ENCODE measurements at places on chromosomes 13 and 19.
A peak's percentile ranks its signal among the peaks of the same experiment; 100 is the strongest.

DNA sequence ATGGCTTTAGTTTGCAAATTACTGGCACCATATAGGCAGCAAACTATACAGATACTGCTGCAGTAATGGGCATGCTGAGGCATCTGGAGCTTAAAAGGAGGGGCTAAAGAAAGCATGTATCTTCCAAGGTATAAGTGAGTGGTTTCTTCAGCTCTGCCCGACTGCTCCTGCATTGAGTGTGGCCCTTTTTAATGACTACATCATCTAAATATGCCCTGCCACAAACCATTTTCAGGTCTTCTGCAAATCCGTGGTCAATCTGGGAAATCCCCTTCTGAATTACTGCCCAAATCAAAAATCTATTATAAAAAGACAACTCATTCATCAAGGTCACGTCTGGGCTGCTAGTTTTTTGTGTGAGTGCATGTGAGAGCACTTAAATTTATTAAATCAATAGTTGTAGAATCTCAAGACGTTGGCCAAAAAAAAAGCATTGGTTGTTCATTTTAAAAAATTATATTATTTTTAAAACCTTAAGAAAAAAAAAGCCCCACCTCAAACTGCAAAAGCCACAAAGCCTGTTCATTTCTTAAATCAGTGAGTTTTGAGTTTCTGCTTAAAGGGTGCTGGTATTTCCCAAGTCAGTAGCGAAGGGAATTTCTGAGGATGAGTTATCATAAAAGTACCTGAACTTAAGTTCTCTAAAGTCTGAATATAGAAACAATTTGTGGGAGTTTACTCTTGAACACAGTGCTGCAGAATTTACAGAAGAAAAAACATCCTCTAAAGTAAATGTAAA is 16.3 kb downstream of the LCP1 start:
- DNase-seq = no peak

- DNase-seq = no peak
Observed at GRCh38 chr13:34207334-34207733, 389.4 kb downstream of the RFC3 start.

DNA sequence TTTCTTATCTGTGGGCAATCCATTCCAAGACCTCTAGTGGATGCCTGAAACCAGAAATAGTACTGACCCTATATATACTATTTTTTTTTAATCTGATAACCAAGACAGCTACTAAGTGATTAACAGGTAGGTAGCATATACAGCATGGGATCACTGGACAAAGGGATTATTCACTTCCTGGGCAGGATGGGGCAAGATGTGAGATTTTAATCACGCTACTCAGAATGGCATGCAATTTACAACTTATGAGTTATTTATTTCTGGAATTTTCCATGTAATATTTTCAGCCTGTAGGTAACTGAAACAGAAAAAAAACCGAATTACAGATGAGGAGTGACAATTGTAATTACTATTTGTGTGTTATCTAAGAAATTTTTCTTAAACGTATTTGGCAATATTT is 41.2 kb downstream of the ZIC2 start:
- DNase-seq = no peak

GRCh38 chr13:30450066-30450465 is 15.7 kb downstream of the HMGB1 start:
- DNase-seq = no peak

- DNase-seq = no peak
Observed at GRCh38 chr13:109947006-109947405, 160.6 kb upstream of the IRS2 start.

DNA sequence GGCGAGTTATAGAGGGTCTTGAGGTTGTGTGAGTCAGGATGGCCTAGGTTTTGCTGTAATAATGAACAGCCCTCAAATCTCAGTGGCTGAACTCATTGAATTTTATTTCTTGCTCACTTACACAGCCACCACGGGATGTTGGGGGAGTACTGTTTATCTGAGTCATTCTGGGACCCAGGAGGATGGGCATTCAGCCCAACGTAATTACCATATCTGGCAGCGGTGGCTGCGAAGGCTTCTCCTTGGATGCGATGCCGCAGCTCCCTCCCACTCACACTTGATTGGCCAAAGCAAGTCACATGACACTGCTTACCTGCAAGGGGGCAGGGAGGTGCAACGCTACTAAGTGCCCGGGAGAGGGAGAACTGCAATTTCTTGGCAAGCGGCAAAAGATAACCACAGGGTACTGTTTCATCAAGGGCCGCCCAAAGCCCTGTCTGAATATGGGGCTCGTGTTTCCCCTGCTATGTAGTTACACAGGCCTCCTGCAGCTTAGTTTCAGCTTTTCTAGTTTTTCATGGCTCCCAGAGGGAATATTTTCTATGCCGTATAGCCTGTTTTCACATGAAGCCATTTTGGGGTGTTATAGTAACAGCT is 19.9 kb downstream of the ZSWIM9 start:
- no peak for DNase-seq

DNA sequence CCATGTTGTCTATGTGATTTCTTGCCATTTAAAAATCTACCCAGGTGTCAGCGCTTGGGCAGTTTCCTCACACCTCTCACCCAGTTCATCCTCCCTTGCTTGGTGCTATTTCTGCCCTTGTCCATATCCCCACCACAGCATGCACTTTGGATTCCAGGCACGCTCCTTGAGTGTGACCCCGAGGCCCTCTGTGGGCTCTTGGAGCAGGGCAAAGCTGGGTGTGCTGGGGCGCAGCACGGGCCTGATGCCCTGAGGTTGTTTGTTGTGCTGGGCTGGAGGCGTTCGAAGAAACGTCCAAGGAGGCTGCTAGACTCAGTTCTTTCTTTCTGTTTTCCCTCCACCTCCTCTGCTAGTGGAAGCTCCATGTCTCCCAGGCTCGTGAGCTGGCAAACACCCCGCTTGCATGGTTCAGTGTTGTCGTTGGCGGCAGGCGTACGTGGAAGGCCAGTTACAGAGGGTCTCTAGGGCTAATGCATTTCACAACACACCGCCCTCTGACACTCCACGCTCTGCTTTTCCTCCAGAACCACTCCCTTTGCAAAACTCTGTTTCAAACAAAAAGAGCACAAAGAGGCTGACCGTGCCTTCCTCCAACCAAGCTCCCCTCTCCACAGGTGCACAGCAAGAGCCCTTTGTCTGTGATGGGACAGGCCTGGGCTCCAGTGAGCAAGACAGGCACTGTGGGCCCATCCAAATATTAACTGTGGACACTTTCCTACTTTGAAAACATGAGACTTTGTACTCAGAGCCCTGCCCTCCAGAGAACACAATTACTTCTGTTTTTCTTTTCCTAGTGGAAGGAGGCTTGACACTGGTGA is 117.7 kb upstream of the GJB6 start:
- DNase-seq = no peak

DNA sequence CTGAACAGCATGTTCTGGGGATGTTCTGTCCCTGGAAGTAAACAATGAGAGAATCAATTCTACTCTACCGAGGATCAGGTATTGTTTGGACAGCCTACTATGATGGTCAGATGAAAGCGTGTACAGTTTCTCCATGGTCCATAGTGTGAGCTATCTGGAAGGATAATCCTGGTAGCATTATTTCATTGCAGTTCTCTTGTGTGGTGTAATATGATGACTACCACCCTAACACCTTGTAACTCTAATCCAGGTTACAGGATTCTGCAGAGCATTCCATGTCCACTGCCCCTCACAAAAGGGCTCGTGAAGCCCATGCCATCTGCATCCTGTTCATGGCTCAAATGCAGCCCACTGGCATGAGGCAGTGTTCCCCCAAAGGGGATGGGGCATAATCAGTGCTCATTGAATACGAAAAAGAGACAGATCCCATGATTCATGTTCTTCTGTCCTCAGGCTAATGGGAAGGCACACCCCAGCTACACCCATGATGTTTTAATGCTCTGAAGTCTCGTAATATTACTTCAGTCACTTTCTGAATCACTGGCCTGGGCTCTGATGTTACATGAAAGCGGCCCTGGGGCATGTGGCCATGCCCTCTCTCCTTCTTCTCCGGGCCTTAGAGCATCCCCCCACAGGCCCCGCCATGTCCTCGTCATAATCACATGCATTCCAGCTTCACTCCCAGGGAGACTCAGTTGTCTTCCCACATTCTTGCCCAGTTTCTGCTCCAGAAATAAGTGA is 68.4 kb downstream of the HSPH1 start:
- DNase-seq = no peak

DNA sequence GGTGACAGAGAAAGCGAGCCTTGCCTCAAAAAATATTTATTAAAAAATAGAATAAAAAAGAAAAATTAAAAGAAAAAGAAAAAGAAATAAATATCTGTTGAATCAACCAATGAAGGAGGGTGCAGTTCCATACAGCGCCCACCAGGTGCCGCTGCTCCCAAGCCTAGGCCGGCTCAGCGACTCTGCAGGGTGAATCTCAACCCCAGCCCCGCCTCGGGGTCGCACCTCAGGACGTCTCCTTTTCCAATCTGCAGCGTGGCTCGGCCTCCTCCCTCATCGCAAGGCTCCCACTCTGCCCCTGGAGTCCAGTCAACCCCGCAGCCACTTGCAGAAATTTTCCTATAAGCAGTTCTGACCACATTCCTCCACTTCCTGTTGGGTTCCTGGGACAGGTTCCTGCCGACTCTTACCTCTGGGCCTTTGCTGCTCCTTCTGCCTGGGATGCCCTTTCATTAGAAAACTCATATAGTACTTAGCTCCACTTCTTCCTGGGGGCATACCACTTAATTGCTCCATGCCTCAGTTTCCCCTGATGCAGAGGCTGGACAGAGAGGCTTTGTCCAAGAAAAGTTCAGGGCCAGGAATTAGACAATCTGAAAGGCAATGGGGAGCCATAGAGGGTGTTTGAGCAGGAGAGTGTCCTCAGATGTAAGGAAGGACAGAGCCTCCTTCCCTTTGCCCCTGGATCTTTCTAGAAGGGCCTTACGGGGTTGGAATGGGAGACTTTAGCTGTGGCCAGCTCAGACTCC is 24.3 kb downstream of the NFILZ start:
- peak; percentile 37 for DNase-seq

GRCh38 chr13:28942906-28943305 is 122.8 kb downstream of the MTUS2 start:
- DNase-seq = no peak

- DNase-seq = no peak
Observed at GRCh38 chr13:34037636-34038540, 219.9 kb downstream of the RFC3 start.

- DNase-seq = no peak
Observed at GRCh38 chr13:100019780-100020356, 38.3 kb downstream of the ZIC2 start.

DNA sequence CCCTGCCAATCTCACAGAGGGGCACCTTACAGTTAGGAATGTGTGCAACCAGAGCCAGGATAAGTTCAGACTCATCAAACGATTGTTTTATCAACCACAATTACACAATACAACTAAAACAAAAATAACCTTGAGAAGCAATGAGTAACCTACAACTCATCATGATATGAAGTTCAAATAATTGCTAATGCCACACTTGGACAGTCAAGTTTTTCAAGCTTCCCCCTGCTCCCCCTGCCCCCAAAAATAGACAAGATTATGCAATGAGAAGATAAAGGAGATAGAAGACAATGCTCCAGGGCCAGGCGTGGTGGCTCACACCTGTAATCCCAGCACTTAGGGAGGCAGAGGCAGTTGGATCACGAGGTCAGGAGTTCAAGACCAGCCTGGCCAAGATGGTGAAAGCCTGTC is 13.6 kb upstream of the KPNA3 start:
- DNase-seq = no peak

- DNase-seq = no peak
Observed at GRCh38 chr13:76503291-76503690, 382.9 kb downstream of the KCTD12 start.

DNA sequence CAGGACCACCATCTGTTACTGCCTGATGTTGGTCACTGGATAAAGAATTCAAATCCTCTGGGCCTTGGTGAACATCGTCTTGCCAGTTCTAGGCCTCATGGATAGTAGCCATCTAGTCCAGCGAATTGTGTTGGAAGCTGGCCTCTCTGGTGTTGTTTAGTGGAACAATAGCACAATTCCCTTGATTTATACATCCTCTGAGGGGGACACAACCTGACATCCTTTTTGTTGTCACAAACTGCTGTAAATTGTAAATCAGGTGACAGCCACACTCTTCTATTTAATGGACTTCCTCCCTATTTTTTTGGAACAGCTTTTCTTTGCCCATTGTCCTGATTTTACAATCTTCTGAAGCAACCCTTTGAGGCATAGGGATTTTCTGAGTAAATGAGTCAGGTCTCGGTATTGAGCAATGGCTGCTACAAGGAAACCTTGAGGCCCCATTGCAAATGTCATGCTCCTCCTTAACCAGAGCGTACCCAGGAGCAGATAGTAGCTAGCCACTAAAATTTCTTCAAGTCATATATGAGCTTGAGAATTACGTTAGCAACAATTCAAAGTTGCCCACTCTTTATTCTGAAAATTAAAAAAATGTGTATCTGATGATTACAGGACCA is 263.3 kb downstream of the COG6 start:
- no peak for DNase-seq

GRCh38 chr19:1046117-1046626 is 6.3 kb downstream of the ABCA7 start:
- no peak for DNase-seq

DNA sequence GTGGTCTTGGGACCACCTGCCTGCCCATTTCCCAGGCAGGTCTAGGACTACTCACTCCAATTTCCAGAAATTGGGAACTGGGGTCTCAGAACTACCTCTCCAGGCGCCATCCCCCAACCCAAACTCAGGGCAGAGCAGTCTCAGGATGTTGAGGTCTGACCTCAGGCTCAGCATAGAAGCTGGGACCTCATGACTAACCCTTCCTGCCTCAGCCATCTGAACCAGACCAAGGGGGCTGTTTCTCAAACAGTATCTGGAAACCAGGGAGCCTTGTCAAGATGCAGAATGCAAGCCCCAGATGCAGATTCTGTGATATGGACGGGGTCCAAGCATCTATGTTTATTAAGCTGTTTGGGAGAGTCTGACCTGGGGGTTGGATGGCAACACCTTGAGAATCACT is 1.3 kb downstream of the FBXW9 start:
- DNase-seq = no peak

GRCh38 chr13:29918845-29919244 is 68.4 kb upstream of the UBL3 start:
- DNase-seq = no peak

DNA sequence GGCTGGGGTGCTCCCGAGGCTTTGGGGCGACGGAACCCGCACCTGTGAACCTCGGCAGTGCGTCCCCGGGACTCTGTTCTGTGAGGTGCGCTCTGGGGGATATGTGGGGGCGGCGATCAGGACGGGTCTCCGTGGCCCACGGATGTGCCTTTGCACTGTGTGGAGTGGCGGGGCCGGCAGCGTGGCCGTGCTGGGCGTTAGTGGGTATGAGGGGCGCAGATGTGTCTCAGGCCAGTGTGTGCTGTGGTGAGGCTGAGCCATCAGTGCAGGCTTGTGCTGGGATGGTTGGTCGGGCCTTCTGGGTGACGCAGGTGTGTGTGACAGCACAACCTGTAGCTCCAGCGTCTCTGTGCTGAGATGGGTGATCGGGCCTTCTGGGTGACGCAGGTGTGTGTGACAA is 16.9 kb downstream of the ZNF331 start:
- DNase-seq = no peak

DNA sequence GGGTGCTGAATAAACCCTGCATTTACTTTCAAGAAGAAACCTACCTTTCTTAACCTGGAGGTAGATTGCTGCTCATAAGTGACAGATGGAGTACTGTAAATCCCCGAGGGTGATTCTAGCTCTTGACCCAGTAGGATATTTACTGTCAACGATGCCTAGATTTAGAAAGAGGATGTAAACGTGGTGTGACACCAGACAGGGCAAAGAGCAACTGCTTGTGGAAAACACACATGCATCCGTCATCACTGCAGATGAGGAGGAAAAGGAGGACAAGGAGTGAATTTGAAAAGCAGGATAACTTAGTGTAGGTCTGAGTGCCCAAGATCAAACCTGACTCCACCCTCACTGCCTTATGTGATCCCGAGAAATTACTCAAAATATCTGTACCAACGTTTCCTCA is 9.8 kb upstream of the CLN5 start:
- DNase-seq = no peak

All from activated naive CD8-positive, alpha-beta T cell treated with anti-CD3 and anti-CD28 coated beads, Interleukin-2, amount 50 U/mL, for 16 hours (primary cell).